ENCODE measurements at places on chromosomes 4 and X. TPM values are rescaled to one million over a fixed set of nuclear protein-coding genes. Genes with fewer than 3 reads are reported as not detected.

DNA sequence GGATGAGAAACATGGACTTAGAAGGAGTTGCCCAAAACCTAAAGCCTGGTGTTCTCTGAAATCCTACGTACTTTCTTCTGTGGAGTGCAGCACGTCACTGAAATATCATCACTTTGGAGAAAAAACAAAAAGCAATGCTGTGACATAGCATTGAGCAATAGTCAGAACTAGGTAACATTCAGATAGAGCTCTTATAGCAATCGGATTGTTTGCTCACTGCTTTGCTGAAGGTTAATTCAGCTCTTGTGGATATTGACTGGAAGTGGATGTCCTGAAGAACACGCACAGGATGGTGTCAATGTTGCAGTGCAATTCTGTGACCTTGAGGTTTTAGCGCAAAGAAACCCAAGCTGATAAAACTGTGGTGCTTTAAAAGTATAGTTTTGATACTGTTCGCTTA, 114.2 kb upstream of the GRXCR1 start:
- no peak for DNase-seq

DNA sequence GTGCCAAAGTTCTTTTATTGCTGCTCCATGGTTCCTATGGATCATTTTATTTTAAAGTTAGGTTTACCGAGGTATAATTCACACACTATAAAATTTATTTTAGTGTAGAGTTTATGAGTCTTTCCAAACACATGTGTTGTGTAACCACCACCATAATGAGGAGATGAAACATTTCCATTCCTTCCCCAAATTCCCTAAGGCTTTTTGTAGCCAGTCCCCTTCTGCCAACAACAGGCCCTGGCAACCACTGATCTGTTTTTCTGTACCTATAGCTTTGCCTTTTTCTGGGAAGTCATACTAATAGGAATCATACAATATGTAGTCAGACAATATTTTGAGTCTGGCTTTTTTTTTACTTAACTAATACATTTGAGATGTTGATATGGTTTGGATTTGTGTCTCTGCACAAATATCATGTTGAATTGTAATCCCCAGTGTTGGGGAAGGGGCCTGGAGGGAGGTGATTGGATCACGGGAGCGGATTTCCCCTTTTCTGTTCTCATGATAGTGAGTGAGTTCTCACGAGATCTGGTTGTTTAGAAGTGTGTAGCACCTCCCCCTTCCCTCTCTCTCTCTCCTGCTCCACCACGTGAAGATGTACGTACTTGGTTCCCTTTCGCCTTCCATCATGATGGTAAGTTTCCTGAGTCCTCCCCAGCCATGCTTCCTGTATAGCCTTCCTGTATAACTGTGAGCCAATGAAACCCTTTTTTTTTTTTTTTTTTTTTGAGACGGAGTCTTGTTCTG, 59.6 kb upstream of the DHX15 start:
- DNase-seq: no peak

- peak; percentile 66 for DNase-seq
These were observed at the start of gene SHROOM2 for GRCh38 chrX:9785944-9786797. Gene SHROOM2 (plus strand): TSS chrX:9786429. CDS start chrX:9786546, 117 bp downstream.

GRCh38 chr4:42327323-42327722, 70.0 kb upstream of the SHISA3 start:
- no peak for DNase-seq

GRCh38 chr4:70305601-70306000, 29.2 kb upstream of the CABS1 start:
- no peak for DNase-seq

GPM6B gene
- total RNA-seq: 37.1 TPM

MAP7D2 gene
- total RNA-seq: 0.26 TPM

ARHGAP6 gene
- 17.1 TPM for total RNA-seq

MID1 gene
- 24.5 TPM for total RNA-seq

GRCh38 chrX:149825424-149825823, 43.7 kb downstream of the MAGEA9 start:
- no peak for DNase-seq

DNA sequence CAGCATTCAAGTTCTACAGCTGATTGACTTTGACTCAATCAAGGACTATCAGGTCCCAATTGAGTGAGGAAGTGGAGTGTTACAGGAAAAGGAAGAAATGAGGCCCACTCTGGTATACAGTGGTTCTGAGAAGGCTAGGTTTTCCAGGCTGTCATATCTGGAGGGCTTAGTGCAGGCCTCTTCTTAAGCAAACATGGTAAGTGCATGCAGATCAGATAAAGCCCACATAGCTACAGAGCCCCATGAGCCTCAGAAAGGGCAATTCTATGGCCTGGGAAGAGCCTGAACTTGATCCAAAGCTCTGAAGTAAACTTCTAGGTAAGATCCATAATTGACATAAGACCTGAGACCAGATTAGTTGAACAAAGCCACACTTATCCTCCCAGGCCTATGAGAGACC, 29.0 kb upstream of the MAOA start:
- DNase-seq: no peak

GRCh38 chrX:20729416-20729815, 462.7 kb upstream of the RPS6KA3 start:
- DNase-seq: no peak

- no peak for DNase-seq
These were observed 116.0 kb upstream of the PDE5A start for GRCh38 chr4:119744580-119744979.

NOX1 gene
- total RNA-seq: not detected

DNA sequence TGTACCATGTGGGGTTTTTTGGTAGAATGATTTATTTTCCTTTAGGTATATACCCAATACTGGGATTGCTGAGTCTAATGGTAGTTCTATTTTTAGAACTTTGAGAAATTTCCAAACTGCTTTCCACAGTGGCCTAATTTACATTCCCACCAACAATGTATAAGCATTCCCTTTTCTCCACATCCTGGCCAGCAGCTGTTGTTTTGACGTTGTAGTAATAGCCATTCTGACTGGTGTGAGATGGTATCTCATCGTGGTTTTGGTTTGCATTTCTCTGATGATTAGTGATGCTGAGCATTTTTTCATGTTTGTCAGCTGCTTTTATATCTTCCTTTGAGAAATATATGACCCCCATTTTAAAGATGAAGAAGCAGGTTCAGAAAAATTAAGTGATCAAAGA, 153.7 kb downstream of the CBR4 start:
- DNase-seq: no peak

- DNase-seq: peak; percentile 72
These were observed 483.6 kb downstream of the BCOR start for GRCh38 chrX:39613997-39614679.

- no peak for DNase-seq
These were observed 119.8 kb upstream of the PDLIM3 start for GRCh38 chr4:185654965-185655554.

STPG2 gene
- total RNA-seq: 0.41 TPM

DNA sequence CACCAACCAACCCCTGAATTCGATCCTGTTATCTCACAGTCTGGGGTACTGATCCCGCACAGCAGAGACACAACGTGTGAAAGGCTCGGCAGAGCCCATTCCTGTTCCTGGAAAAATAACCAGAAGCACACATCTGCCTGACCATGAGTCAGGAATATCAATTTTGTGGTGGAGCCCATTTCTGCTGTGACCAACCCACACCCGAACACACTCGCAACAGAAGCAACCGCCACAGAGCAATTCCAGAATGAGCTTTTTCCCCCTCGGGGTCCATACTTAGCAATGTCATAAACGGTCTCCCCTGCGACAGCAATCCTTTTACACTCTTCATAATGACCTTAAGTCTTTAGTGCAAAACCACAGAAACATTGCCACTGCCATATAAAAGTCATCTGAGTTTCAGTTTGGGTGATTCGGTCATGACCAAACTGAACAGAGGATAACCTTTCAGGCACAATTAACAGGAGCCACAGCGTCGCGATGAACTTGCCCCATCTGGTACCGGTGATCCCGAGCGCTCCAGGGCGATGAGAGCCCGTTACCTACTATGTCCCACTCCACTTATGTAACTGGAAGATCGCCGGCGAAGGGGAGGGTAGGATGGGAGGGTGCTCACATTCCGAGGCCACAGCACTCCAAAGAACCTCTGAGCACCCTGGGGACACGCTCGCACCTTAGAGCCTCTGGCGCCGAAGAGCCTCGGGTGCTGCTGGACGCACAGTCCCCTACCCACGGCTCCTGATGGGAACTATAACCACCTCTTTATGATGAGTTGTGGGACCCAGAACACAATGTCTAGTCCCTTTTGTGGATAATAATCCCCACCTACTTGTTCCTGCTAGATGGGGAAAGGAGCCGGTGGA, 1.1 kb downstream of the MECP2 start:
- peak; percentile 64 for DNase-seq

- DNase-seq: no peak
These were observed 836.9 kb upstream of the HS3ST1 start for GRCh38 chr4:12265554-12265953.

DNA sequence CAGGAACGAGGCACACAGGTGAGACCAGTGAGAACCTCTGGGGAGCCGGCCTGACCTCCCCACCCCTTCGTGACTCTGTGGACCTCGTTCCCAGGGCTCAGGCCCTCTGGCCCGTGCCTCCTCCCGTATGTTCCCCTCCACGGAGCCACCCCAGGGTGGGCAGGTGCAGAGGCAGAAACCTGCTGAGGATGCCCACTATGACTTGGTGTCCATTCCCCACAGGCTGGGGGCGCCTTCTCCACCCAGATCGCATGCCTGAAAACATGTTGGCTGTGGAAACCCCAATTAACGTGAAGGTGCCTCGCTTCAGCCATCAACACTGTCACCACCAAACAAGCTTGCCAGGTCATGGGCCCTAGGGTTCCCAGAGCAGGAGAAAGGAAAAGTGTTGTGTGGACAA, 27.0 kb downstream of the BLOC1S4 start:
- DNase-seq: peak; percentile 40

SYTL5 gene
- total RNA-seq: 0.46 TPM

NAP1L2 gene
- 2.6 TPM for total RNA-seq

RAB41 gene
- not detected for total RNA-seq

DNA sequence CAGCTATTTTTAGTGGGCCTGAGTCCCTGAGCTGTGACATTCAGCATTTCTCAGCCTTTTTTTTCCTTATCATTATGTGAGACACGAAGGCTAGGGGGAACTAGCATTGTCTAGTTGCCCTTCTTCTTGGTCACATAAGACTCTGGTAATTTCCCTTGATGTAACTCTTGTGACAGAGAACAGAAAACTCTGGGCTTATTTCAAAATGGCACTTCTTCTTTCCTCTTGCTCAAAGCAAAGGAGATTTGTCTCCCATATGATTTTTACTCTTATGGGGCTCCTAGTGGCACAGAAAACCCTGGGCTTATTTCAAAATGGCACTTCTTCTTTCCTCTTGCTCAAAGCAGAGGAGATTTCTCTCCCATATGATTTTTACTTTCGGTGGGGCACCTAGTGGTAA, 14.7 kb downstream of the ATXN3L start:
- DNase-seq: no peak

DNA sequence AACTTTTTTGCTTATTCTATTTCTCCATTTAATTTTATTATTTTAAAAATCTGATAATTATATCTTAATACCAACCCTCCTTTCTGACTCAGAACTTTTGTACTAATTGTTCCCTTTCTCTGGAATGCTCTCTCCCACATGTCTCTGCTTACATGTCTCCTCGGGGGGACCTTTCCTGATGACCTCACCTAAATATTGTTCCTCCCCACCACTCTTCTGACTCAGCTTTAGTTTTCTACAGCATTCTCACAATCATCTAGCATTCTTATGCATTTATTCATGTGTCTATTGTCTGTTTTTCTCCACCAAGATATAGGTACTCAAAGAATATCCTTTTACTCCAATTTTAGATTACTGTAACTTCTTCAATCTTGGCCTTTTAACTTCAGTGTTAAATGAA, 128.7 kb downstream of the MSL3 start:
- DNase-seq: no peak

- DNase-seq: no peak
These were observed 174.5 kb upstream of the C1QTNF7 start for GRCh38 chr4:15253349-15253748.

GALNTL6 gene
- 0.20 TPM for total RNA-seq

NXF2 gene
- total RNA-seq: not detected

DNA sequence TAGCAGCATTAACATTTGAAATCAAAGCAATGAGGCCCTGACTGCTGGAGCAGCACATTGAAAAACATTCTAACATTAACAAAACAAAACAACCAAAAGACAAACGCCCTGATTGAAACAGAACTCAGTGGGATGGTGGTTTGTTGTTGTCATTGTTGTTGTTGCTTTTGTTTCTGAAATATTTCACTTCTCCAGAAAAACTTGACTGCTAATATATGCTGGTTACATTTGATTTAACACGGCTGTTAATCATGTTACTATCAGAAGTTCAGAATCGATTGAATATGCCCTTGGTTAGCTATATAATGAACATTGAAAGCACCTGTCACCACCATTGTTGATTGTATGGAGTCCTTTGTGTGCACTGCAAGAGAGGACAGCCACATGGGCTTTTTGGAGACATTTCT, 790.4 kb upstream of the GALNTL6 start:
- DNase-seq: no peak

- no peak for DNase-seq
These were observed 11.4 kb downstream of the FTSJ1 start for GRCh38 chrX:48487362-48487798.

- DNase-seq: no peak
These were observed 133.7 kb upstream of the CPXCR1 start for GRCh38 chrX:88613338-88613737.

GRCh38 chrX:55452833-55453124, 852 bp downstream of the MAGEH1 start:
- no peak for DNase-seq

DNA sequence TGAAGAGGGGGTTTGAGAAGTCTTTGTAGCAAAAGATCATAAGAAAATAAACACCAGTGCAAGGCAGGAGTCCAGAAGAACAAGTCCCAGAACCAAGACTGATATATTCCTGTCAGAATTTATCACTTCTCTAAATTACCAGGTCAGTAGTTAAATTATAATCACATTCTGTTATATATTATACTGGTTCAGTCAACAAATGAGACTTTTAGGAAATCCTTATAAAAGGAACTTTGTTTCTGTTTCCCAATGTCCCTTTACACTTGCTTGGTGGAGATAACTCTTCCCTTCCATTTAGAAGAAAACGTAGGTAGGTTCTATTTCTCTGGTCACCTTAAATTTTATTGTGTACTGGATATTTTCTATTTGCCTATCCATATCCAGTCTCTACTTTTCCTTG, 21.1 kb downstream of the GBA3 start:
- no peak for DNase-seq

PAGE4 gene
- total RNA-seq: not detected

SFRP2 gene
- 12.5 TPM for total RNA-seq

DNA sequence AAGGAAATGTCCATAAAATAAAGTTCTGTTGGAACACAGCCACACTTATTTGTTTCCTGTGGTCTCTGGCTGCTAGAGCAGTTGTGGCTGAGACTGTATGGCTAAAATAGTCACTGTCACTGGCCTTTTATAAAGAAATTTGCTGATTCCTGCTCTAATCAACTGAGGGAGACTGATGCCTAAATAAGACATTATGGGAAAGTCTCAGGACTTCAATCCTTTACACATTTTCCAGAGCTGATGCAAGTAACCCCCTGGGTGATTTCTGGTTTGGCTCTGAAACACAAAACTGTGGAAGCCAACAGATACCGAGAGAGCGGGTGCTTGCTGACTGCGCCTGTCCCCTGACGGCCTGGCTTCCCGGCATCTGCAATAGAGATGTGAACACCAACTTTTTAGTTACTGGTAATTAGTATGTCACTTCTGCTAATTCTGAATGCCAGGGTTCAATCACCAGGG, 64.0 kb downstream of the POLR2B start:
- DNase-seq: no peak

GRCh38 chr4:26106776-26107175, 192.8 kb downstream of the SMIM20 start:
- DNase-seq: no peak

IL21 gene
- not detected for total RNA-seq
